Activated CD8-positive, alpha-beta memory T cell treated with anti-CD3 and anti-CD28 coated beads, Interleukin-2, amount 50 U/mL, for 4 hours (primary cell): ENCODE measurements at places on chromosomes 7 and 10.

DNA sequence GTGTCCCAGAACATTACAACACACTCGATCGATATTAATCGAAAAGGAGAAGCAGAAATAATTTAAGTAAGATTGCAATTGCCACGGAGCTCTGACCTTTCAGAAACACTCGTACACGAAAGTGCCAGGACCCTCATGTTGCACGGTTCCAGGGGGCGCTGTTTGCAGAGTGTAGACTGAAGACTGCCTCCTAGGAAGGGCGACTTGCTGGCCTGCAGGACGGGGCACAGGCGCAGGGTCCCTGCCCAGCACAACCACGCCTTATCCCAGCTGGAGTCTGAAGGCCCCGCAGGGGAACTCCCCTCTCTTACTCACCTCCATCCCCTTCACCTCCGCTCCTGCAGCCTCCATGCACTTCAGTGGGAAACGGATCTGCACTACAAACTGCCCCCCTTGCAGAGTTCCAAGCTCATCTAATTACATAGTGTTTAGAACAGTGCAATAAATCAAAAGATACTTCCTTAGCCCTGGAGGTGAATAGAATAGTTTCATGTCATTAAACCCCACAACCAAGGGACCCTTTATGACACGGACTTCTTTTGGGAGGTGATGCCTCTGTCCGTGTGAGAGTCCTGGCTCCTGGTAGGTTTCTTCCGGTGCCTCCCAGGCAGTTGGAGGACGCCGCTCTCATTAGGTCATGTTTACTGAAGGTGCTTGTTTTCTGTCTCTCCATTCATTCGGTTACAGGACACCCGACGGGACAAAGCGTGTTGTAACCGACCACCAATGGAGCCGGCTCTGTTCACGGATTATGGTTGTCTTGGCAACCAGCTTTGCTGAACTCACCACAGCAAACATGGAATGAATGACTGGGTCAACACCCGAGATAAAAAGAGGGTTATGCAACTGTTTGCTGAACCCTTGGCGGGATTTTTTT, 262.2 kb downstream of the BAMBI start:
- no peak for DNase-seq

GRCh38 chr7:102044984-102045673, 227.7 kb downstream of the CUX1 start:
- DNase-seq: no peak

DNA sequence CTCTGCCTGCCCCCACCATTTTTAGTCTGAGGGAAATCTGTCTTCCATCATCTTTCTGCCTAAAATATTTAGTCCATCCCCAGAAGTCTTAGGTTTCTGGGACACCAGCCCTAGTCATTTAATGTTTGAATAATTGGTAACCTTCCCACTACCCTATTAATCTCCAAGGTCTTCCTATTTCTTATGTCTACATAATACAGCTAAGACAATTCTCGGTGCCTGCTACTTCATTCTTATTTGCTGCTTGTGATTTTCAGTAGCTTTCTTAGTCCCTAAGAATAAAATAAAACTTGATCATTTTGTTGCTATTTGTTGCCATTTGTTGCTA, 11.1 kb downstream of the RALA start:
- no peak for DNase-seq

DNA sequence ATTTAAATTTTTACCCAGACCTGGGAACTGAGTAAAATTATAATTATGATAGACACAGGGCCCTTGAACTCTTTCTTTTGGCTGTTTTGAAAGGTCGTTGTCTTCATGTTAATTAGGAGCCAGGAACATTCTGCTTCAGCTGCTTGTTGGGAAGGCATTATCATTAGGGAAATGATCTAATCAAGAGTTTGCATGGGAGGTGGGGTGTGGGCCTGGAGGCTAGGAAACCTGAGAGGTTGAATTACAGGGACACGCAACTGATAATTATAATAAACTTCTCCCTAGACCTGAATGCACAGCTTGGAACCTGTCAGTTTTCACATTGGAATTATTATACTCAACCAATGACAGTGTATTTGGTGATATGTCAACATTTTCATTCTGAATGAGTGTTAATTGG, 237.7 kb downstream of the CACNB2 start:
- DNase-seq: no peak

DNA sequence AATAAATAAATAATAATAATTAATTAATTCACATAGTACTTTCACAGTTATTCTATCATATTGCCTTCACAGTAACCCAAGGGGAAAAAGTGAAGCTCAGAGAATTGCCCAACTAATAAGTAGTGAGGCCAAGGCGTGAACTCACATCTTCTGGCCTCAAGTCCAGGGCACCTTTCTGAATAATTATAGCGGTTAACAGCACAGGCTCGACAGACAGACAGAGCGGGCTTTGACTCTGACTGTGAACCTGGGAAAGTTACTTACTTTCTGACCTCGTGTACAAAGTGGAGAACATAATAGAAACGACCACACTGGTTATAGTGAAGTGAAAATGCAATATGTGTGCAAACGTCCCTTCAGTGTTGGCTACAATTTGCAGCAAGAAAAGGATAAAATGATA, 5.7 kb upstream of the SMKR1 start:
- no peak for DNase-seq

DNA sequence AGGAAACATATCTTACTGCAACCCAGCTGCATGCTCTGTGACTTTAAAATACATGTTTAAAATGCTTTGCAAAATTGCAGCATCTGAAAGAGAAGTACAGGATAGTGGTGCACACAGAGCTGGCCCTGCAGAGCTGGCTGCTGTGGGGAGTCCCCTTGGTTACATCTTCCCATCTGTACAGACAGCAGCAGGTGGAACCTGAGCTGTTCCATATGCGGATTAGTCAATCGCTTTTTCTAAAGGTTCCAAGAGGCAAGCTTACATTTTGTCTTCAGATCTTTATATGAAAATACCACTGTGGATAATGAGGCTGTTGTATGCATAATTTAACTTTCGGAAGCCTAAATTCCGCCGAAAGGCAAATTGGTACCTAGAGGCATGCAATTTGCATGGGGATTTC, 444.1 kb downstream of the NRG3 start:
- no peak for DNase-seq

DNA sequence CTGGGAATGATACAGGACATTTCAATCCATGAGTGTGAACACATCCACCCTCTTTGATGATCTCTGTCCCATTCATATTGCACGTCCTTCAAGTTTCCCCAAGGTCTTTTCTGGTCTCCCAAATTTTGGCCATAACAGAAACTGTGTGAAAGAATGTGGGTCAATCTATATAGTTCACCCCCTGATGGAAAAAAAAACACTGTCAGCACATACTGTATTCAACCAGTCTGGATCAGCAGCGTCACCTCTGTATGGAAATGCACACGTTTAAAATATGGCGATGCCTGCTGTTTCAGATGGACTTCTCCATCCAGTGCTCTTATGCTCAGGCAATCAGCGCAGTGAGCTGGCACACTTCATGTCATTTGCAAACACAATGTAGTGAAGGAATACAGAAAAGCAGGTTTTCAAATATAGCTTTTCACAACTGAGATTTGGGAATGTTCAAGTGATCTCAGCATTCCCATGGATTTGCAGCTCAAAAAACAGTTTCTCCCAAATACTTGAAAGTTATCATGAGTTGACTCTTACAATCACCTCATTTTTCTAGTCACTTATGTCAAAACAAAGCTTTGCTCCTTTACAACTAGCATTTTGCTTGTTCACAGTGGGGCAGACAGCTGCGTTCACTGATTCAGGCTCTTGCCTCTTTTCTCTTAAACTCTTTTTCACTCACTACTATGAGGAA, 61.1 kb downstream of the FAM13C start:
- no peak for DNase-seq

GRCh38 chr7:74291535-74291934, 2.3 kb downstream of the CLIP2 start:
- DNase-seq: no peak

DNA sequence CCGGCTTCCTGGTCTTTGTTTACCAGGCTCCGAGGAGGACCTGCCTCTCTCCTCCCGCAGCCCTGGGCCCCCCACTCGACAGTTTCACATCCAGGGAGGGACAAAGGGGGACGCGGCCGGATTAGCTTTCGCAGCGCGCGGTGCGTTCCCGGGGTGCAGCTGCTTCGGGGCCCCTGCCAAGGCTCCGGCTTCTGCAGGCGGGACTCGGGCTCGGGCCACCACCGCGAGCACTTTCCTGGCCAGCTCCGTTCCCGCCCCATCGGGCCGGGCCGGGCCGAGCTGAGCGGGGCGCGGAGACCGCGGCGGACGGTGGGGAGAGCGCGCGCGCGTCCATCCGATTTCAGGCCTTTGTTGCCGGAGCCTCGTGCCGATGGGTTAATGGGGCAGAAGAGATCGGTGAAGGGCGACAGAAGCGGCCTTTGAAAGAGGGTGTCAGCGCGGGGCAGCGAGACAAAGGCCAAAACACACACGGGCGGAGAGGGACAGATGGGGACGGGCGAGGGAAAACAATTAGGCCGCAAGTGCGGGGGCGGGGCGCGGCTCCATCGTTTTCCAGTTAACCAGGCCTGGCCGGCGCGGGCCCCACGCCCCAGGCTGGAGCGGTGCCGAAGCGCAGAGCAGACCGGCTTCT, 8.5 kb upstream of the UNCX start:
- DNase-seq: no peak

DNA sequence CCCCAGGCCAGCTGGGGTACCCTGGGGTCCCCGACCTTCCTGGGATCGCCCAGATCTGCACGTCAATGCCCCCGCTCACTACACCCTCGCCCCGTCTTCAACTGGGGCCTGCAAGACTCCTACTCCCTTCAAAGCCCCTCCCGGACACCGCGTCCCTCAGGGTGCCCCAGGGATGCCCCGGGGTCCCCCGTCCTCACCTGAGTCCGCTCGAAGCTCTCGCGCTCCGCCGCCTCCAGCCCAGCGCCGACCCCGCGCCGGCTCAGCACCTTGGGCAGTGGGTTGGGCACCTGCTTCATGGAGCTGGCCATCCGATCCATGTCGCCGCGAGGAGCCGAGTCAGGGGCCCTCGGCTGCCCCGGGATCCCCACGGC, at the start of gene HIP1:
HIP1 (minus strand) TSS at position 338 of the 371 bp plus-strand sequence; CDS start at position 317, 21 bp downstream.
- no peak for DNase-seq

- DNase-seq: peak; percentile 63
Observed at GRCh38 chr7:116236020-116236630, 25.8 kb downstream of the TES start.
